ENCODE measurements at places on chromosomes 6 and 20.

- DNase-seq, result no peak
These were observed 48.1 kb downstream of the HLA-DPB1 start for GRCh38 chr6:33123732-33124524.

- DNase-seq, result no peak
These were observed 89.9 kb downstream of the PLCB1 start for GRCh38 chr20:8221887-8222419.

DNA sequence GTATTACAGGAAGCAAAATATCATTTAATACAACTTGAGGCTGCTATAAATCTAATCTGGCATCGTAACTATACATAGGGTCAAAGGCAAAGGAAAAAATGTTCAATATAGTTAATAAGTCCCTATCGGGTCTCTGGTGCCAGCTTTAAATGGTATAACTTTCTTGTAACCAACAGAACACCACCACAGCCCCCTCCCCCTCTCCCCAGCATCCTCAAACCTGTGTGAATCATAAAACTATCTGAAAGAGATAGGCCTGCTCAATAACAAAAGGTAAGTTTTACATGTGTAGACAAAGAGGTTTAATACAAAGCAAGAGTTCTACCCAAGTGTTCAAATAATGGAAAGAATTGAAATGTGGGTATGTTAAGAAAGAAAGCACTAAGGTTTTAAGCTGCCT lies 12.2 kb downstream of the SMLR1 start:
- no peak for DNase-seq

GRCh38 chr20:58718729-58719128 lies 26.1 kb downstream of the NPEPL1 start:
- no peak for DNase-seq

- DNase-seq, result no peak
These were observed 158.3 kb upstream of the CST7 start for GRCh38 chr20:24790746-24791283.

DNA sequence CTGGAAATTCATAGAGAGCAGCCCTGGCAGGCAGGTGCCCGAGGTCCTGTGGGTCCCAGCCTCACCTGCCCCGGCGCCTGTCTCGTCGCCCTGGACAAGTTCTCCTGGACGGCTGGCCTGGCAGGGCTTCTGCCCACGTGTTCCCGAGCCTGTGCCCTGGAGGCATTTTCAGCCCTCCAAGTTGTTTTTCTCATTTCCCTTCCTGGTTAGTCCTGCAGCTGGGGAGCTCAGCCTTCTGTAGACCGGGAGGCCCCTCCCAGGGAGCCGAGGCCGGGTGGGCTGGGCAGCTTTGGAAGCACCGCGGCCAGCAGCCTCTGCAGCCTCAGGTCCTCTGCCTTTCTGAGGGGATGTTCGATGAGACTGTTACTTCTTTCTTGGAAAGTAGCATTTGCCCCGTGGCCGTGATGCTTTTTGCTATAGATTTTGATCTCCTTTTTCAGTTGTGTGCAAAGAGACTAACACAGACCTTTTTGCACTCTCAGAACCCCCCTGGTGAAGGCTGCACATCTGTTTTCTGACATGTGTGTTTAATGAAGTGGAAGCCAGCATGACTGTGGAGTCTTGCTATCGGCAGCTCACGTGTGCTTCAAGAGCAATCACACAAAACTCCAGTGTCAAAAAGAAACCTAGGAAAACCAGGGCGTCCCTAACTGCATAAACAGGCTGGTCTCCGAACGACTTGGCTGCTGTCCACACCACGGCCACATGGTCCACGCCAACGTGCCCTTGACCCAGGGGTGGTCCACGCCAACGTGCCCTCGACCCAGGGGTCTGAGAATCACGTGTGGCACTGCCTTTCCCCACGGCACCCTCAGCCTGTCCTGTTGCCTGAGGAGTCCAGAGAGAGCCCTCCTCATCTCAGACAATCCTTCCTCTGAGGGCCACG lies 207.5 kb downstream of the SMOC2 start:
- no peak for DNase-seq

DNA sequence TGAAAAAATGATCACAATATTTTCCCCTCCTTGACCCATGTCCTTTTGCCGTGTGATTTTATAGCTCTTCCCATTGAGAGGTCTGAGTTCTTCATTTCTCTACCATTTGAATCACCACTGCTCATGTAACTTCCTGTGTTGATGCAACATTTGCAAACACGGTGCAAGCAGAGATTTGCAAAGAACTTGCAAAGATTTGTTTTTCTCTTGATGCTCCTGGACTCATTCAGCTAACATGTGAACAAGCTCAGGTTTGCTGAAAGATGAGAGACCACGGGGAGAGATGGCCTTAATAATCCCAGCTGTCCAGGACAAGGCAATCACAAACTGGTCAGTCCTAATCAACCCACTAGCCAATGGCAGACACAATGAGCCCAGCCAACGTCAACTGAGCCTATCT lies 8.6 kb downstream of the VNN2 start:
- no peak for DNase-seq

- no peak for DNase-seq
These were observed 293.1 kb downstream of the SOX4 start for GRCh38 chr6:21886542-21887151.

DNA sequence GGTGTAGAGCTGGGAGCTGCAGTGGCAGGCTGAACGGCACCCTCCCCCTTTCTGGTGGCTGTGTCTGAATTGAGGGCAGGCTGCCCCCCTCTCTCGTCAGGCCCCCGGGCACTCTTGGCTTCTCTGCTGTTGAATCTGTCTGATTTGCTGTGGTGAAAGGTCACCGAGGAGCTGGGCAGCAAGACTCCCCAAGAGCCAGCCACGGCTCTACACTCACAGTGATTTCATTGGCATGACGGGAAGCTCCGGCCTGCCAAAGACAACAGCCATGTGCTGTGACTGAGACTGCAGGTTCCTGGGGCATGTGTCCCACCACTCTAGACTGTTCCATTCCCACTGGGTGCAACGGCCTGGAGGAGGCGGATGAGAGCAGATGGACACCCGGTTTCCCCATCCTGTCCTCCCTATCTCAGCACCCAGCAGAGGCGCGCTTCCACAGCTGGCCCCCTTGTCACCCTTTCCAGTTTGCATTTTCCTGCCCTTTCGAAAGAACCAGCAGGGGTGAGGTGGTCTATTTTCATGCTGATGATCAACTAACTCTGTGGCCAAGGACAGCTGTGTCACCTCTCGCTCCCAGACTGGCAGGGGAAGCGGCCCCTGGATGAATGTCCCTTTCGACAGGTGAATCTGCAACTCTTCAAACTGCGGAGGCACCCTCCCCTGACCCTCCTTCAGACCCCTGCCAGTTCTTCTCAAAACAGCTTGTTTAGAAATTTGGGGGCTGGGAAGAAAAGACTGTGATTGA lies 2.2 kb downstream of the APCDD1L start:
- DNase-seq, result no peak

GRCh38 chr6:89199579-89199978 lies 17.6 kb downstream of the GABRR1 start:
- no peak for DNase-seq

DNA sequence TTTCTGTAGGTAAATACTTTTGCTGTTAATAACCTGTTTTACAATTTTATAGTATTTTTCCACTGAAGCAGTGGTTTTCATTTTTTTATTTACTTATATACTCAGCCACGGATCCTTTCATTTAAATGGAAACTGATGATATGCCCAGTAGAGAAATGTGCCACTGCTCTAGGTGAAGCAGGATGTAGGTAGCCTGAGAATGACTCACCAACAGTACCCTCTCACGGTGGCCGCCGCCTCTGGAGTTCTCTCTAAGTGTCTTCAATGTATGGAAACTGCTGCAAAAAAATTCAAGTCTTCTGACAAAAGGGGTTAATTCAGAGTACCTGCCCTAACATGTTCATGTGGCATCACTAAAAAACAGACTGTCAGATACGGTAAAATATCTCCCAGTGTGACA lies 6.4 kb downstream of the EYA4 start:
- DNase-seq, result no peak

DNA sequence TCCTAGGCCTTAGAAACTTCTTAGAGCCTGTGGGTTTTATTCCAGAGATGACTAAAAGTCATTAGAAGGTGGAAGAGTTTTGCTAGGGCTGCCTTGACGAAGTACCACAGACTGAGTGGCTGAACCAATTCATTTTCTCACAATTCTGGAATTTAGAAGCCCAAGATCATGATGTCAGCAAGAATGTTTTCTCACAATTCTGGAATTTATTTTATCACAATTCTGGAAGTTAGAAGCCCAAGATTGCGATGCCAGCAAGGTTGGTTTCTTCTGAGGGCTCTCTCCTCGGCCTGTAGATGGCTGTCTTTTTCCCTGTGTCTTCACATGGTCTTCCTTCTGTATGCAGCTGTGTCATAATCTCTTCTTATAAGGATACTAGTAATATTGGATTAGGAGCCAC lies 672.9 kb upstream of the MARCKS start:
- DNase-seq, result no peak

- no peak for DNase-seq
These were observed 172.9 kb upstream of the MCHR2 start for GRCh38 chr6:100166956-100167355.

DNA sequence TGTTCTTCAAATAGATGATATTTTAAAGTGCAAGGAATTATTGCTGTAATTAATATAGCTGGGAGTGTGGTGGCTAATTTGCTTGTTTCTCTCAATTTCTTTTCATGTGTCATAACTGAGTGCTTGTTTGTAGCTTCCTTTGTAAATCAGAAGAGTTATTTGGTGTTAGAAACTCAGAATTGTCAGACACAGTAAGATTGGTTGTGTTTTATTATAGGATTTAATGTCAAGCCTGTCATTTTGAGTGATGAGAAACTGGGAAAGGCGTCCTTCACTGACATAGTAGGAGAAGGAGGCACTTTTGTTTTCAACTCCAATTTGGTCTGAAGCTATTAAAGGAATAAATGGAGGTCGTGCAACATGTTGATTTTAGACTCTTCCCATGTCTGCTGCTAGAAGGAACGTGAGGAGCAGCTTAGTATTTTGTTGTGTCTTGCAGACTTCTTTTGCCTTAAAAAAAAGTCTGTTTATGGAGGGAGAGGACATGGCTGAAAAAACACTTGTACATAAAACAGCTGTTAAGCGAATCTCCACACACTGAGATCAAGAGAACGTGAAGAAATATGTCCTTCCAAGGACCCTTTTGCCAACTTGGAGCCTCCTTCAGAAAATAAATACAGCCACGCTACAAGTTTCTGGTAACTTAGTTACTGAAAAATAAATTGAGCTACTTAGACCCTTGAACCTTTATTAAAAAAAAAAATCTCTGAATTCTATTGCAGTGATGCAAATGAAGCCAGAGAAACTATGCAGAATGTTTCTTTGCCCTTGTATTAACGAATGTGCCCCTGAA lies 59.5 kb downstream of the BMP6 start:
- DNase-seq, result no peak

GRCh38 chr20:48846516-48847492 lies 19.0 kb upstream of the PREX1 start:
- no peak for DNase-seq

DNA sequence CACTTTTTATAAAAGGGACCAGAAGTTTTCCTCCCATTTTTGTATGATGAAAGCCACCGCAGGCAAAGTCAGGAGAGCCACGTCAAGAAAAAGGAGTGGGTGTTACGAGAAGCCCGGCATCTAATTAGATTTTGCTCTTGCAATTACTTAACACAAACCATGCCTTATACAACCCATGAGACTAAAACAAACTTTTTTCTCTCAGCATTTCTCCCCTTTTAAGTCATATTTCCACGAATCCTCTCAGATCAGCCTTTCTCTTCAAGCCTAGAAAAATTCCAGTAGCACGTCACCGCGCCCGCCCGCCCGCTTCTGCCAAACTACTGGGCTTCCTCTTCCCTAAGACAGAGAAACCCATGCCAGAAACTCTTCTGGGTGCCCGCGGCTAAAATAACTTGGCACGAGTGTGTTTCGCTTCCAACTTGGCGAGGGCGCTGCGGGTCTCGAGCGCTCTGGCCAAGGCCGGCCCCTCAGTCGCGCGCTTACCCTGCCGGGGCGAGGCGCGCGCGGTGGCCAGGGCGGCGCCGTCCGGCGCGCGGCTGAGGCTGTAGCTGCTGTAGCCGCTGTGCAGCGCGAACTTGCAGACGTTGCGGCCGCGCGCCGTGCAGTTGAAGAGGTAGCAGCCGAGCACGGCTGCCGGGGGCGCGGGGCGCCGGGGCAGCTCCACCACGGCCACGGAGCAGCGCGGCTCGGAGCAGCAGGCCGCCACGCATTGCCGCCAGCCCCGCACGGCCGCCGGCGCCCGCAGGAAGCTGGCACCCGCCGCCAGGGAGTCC lies 1.0 kb downstream of the LRP11 start:
- no peak for DNase-seq

DNA sequence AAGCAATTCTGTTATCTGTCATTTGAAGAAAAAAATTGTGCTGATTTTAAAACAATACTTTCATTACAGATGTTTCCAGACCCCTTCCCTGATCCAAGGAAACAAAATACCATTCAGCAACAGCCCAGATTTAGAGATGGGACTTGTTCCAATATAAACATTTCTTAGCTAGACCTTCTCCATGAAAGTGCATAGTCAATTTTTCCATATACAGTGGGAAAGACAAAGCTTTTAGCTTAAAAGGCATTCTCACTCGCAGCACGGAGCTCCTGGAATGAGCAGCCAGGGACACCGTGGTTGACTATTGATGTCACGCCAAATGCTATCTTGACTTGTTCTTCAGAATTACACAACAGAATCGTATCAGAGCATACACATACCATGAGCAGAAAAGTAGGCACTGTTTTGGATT lies 21.5 kb downstream of the LAMA4 start:
- no peak for DNase-seq

- no peak for DNase-seq
These were observed 705.4 kb downstream of the PTPRT start for GRCh38 chr20:42484335-42484734.

DNA sequence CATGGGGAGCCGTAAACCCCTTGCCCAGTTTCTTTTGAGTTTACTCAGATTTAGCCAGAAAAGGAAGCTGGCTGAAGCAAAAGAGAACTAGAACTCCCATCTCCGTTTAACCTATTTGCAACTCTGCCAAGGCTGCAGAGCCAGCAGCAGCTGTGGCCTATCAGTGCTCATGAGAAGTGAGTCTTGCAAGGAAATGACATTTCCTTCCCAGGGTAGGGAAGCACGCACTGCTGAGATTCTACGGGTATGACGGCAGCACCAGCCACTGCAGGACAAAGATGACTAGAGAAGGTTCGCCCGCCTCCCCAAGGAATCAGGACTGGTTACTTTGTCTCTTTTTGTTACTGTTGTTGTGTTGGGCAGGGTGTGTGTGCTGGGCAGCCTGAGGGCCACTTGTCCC lies 47.6 kb downstream of the PPP1R3G start:
- no peak for DNase-seq

GRCh38 chr20:60371384-60371783 lies 413.2 kb downstream of the CDH26 start:
- no peak for DNase-seq

DNA sequence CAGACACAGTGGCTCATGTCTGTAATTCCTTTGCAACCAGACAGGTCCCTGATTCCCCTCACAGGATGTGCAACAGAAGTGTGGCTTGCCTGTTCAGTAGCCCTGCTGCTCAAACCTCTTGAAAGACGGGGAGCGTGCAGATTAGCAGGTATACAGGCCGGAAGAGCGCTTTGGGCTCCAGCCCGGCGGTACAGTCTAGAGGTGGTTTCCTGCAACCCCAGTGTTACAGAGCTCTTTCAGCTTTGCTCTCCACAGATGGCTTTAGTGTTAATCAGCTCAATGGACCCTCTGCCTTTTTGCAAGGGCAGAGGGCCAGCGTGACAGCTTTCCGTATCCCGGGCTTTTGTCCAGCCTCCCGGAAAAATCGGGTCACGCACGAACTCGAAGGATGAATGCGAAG lies 67.2 kb upstream of the TNFRSF21 start:
- no peak for DNase-seq

GRCh38 chr6:133131621-133132465 lies 109.3 kb upstream of the EYA4 start:
- no peak for DNase-seq

Measured in stimulated activated CD4-positive, alpha-beta T cell treated with anti-CD3 and anti-CD28 coated beads, Interleukin-1b, Interleukin-23, amount 100 ng/mL, for 1 hour (primary cell).